ENCODE measurements at places on chromosomes 3 and 15.

DNA sequence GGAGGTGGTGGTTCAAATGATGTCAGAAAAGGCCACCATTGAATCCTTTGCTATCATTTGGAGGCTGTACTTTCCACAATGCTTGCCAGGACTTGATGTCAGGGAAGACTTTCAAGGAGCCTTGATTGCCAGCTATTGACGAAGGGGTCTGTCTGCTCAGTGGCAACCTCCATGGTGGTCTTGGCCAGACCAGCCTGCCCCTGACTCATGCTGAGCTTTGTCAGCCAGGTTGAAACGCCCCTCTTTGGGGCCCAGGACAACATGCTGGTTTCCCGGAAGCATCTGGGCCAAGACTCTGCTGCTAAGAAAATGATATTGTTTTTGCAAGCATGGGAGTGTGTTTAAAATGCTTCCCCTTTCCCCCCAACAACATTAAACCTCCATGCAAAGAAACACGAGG is 26.7 kb downstream of the CGNL1 start:
- no peak for DNase-seq

- DNase-seq, result no peak
These were observed 417.7 kb downstream of the LPP start for GRCh38 chr3:188571531-188572095.

DNA sequence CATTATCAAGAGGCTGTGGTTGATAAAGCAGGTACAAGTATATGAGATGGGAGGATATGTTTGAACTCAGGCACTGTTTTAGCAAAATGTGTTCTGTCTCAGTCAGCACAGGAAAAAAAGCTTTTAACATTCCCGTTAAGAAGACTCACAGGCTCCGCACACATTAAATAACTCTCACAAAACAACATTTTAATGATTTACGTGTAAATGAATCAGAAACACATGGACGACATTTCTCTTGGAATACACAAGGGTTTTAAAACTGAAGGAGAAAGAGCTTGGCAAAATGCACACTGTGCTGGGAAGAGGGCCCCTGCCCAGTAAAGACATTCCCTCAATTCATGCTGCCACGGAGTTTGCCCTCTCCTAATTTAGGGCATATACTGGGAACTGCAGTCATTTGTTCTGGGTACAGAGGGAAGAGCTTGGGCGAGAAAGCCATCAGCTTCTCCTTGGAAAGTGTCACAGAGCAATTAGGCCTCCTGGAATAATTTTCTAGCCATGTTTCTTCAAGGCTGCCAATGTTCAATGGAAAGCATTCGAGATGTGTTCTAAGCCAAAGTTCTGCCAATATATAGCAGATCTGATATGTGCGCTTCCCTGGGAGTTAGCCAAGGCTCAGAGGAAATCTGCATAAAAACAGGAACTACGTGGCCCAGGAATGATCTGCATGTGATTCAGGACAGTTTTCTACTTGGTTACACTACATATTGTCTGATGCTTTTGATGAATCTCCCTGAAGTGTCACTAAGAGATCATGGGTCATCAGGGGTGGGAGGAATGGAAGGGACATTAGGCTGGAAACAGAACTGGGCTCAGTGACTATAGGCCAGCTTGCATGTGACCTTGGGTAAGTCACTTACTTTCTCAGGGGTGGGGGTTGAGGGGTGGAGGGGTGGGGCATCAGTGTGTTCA is 2.2 kb upstream of the MASP1 start:
- no peak for DNase-seq

- no peak for DNase-seq
These were observed 40.3 kb upstream of the ZPLD1 start for GRCh38 chr3:102394517-102394916.

- no peak for DNase-seq
These were observed 245.1 kb downstream of the THRB start for GRCh38 chr3:24249523-24249922.

GRCh38 chr3:16338999-16339398 is 74.0 kb downstream of the OXNAD1 start:
- DNase-seq, result no peak

- DNase-seq, result no peak
These were observed 67.5 kb upstream of the AKAP13 start for GRCh38 chr15:85312929-85313331.

DNA sequence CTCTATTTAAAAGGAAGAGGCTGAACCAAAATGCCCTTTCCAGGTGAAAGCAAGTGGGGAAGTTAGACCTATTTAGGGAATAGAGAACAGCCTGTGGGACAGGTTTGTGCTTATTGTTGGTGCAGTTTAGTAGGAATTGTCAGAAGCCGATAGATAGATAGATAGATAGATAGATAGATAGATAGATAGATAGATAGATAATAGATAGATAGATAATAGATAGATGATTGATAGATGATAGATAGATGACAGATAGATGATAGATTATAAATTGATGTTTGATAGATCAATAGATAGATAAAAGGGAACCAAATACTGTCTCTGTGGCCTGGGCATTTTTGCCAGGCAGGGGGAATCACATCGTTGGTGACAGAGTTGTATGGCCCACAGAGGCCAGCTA is 42.5 kb downstream of the SH3GL3 start:
- no peak for DNase-seq

DNA sequence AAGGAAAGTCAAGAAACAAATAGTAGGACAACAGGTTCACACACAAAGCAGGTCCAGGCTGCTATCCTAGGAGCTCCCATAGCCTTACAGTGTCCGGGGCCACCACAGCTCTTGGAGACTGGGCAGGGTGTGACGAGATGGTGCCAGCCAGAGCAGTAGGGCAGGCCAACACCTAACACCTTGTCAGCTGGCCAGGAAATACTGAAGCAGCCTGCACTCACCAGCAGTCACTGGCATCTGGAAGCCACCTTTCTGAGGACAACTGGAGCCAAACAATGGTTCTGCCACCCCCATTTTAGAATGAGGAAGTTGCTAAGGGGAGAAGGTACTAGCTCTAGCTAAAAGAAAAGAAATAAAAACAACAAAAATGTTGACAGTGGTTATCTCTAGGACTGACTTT is 47.2 kb downstream of the CCDC12 start:
- no peak for DNase-seq

- peak; percentile 54 for DNase-seq
These were observed 794 bp downstream of the LRIG1 start for GRCh38 chr3:66499881-66500575.

GRCh38 chr3:114714237-114714636 is 420.4 kb downstream of the TIGIT start:
- DNase-seq, result no peak

DNA sequence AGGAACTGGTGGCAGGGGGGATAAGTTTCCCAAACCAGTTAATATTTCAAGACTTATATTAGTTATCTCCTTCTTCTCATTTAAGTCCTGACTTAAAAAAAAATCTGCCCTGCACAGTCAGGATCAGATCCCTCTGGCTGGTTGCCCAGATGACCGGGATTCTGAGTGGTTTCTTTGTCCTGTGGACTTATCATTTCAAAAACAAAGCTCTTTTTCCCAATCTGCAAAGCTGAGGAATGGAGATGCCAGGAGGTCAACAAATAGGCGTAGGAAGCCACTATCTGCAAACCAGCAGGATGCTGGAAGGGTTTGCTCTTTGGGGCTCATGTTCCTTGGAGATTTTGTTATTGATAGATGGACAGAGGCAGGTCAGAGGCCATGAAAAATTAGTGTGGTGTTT is 5.8 kb downstream of the C3orf20 start:
- no peak for DNase-seq

DNA sequence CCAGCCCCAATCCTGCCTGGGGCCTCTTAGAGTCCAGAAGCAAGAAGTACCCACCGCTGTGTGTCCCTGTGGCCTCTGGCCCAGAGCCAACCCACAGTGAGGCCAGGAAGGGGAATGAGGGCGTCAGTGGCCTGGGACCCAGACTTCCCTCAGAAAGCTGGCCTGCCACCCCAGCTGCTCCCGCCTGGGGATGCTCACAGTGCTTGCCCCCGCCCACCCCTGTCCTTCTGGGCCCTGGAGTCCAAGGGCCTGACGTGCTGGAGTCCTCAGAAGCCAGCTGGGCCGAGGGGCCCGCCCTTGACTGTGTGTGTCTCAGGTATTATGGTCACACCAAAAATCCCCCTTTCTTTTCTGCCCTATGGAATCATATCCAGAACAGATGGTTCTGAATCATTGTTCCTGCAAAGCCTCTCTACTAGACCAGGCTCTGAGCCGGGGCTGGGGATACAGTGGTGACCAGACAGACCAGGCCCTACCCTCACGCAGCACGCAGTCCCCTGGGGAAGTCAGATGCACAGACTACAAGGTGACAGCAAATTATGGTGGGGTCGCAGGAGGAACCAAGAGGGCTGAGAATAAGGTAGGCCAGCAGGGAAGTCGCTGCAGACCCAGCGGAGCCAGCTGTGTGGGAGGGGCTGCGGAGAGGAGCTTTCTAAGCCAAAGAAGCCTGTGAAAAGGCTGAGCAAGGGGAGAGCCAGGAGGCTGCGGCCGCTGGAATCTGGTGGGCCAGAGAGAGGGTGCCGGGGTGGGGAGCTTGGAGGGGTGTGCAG is 99.1 kb downstream of the VGLL4 start:
- no peak for DNase-seq

DNA sequence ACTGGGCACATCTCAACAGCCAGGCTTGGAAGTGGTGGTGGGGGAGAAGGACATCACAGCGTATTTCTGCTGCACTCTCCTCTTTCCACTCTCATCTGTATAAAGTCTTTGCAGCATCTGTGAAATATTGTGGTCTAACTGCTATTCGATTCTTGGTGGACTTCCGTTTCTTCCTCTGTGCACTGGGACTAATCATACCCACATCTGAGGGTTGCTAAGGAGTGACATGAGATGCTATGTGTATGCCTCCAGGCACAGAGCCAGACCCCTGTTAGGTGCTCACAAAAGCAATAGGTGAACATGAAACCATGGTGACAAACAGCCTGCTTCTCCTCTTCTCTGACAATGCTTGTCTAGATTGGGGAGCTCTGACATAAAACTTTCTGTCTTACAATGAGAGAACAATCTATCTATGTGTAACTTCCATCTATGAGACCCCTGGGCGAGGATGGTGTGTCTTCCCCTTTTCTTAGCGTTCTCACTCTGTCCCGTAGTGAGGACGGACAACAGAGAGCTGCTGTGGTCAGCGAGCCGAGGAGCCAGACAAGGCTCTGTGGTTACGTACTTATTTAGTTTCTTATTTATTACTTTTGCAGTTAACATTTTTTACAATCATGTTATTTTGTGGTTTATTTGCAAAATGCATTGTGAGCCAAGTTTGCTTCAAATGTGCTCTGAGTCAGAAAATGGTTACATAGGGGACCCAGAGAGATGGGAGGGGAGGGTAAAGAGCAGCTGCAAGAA is 196.7 kb upstream of the TPRG1 start:
- no peak for DNase-seq

DNA sequence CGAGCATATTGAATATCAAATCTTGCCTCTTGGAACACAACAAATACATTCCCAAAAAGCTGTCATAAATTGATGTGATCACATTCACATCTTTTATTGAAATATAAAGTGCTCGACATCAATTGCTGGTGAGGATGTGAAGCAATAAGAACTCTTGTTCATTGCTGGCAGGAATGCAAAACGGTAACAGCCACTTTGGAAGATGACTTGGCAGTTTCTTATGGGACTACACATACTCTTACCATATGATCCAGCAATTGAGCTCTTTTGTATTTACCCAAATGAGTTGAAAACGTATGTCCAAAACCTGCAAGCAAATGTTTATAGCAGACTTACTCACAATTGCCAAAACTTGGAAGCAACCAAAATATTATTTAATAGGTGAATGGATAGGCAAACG is 234.9 kb downstream of the CACNA2D3 start:
- no peak for DNase-seq

- DNase-seq, result no peak
These were observed 67.6 kb downstream of the GHSR start for GRCh38 chr3:172380632-172381031.

DNA sequence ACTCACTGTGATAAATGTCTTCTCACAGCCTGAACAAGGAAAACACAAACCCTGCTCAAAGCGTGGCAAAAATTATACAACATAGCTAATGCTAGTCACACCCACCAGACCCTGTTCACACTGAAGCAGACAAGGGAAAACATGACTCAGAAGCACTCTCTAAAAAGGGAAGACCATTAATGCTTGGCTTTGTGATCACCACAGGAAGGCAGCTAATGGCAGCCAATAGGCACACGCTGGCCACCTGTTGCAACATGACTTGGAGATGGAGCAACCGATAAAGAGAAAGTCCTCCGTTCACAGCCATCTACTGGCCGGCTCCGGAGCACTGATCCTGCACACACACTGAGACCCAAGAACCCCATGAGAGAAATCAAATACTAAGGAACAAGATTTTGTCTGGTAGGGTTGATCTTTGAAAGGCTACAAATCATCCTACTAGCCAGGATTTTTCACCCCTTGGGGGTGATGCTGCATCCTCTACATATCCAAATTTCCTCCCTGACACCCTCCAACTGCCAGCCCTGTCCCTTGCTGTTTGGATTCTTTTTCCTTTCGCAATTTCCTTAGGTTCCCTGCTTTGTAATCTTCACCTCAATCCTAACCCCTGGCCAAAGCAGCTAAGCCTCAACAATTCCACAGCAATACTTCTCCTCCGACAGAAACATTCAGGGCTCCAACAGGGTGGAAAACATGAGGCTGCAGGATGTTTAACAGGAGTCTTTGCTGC is 3.2 kb downstream of the ZXDC start:
- no peak for DNase-seq

GRCh38 chr3:197289726-197290125 is 8.7 kb downstream of the DLG1 start:
- DNase-seq, result no peak

- no peak for DNase-seq
These were observed 1042.3 kb downstream of the OTOL1 start for GRCh38 chr3:162538906-162539305.

- peak; percentile 78 for DNase-seq
These were observed 226.1 kb downstream of the VPS13C start for GRCh38 chr15:61834076-61834697.

- no peak for DNase-seq
These were observed 278.2 kb downstream of the ISL2 start for GRCh38 chr15:76614725-76615124.

DNA sequence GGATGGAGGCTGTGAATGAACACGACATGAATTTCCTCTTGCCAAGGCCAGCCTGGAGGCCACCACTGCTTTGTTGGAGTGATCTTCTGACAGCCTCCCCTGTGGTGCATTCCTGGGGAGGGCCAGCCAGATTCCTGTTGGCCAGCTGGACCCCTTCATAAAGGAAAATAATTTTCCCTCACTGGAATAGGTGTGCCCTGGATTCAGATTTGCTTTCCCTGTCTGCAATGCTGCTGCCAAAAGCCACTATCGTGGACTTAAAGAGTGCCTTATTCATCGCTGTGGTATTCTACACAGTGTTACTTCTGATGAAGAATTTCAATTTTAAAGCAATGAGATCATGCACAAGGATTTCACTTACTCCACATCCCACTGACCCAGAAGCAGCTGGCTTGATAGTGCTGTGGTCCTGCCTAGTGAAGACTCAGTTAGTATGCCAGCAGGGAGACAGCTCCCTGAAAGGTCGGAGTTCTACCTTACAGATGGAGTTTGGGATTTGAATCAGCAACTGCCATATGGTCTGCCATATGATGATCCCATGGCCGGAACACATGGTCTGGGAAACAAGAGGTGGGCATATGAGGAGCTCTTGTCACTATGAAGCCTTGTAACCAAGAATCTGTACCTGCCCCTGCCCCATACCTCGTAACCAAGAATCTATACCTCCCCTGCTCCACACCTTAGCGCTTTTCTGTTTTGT is 145.2 kb downstream of the KLF13 start:
- no peak for DNase-seq

GRCh38 chr3:58530354-58530865 is 6.6 kb downstream of the ACOX2 start:
- DNase-seq, result peak; percentile 13

All from GM13976 (cell line).